ENCODE measurements at places on chromosomes 11 and 22.

GRCh38 chr11:4577761-4578160 lies 3.8 kb upstream of the OR52I2 start:
- no peak for DNase-seq

GRCh38 chr11:102341844-102342318 lies 5.1 kb upstream of the BIRC2 start:
- peak; percentile 78 for DNase-seq

- no peak for DNase-seq
Observed at GRCh38 chr22:35517769-35518530, 22.7 kb upstream of the RASD2 start.

DNA sequence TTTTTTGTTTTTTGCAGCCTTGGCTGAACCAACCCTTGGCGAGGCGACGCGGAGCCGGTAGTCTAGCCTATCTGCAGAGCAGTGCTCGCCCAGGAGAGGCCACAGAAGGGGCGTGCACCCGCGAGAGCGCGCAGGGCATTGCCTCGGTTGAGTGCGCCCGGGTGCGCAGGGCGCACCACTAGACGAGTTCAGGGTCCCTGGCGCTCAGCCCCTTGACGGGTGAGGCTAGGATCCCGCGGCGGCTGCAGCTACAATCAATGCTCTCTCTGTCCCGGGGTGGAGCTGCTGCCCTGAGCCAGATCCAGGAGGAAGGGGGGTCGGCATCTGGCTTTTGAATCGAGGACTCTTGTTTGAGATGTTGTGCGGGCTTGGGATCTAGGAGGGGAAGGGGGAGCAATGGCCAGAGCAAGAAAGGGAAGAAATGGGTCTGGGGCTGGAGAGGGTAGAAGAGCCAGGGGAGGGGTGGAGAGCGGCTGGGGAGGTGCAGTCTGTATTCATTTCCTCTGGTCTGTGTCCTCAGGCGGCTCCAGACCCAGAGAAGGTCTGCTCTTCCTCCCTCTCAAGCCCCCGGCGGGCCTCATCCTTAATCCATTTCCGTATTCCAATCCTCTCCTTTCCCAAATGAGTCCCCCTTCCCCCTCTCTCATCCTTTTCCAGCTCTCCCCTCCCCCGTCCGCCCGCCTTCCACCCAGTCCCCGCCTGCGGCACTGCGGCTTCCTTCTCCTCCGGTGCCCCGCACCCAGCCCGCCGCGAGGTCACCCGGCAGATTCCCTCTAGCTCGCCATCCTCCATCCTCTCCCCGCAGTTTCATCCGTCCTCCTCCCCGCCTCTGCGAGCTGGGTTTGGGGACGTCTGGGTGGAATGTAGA lies 797 bp downstream of the THY1 start:
- DNase-seq = no peak

GRCh38 chr22:19870153-19871022 lies 15.7 kb upstream of the GNB1L start:
- no peak for DNase-seq

DNA sequence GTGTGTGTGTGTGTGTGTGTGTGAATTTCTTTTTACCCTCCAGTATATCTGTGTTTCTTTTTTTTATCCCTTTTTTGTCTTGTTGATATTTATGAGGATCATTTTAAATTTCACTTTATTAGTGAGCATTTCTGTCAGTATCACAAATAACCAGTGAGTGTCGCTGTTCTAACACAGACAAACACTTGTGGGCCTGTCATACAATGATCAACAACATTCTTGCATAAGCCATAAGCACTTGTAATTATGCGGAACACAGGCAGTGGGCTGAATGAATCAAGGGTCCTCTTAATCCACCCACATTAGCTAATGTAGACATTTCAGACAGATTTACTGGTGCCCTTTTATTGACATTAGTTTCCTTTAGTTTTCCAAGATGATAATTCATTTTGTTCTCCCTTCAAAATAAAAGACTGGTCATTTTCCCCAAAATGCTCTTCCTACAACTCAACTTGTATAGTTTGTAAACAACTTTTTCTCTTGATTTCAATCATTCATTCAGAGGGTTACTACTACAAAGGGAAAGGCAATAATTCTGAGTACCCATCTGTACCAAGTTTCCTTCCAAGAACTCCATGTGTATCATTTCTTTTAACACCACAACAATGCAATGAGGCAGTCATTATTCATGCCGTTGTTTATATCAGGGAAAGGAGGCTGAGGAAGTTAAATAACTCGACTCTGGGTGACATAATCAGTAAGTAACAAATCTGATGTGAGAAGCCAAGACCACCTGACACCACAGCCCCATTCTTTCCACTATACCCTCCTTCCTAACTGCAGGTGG lies 34.5 kb upstream of the ANO3 start:
- DNase-seq = peak; percentile 8

- DNase-seq = no peak
Observed at GRCh38 chr11:11505190-11505589, 116.6 kb downstream of the GALNT18 start.

DNA sequence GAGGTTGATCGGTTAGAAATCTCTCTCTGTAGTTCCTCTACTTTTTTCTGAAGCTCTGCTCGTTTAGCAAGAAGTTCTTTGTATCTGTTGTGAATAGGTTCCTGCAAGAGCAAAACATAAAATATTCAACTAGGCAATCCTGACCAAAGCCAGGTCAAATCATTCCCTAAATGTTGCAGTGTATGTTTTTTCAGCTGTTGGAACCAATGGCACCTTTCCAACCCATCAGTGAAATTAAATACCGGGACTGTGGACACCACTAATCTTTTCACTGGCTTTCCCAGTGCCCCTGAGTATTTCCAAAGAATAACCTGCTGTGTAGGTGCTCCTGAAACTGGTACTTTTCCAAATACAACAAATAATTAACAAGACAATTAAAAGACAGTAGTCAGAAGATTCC lies 45.1 kb downstream of the CEP57 start:
- DNase-seq = no peak

DNA sequence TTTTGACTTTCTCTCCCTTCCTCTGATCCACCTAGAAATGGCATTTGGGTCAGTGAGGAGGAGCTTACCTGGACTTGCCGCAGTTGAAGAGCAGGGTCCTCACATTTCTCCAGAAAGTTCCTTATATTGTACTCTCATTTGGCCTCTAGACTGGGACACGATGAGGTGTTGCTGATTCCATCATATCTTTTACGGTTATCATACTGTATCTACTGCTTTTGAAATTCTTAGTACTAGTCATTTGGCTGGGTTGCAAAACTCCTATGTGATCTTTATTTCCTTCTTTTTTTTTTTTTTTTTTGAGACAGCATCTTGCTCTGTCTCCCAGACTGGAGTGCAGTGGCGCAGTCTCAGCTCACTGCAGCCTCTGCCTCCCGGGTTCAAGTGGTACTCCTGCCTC lies 58.7 kb upstream of the FAM181B start:
- DNase-seq = no peak

- no peak for DNase-seq
Observed at GRCh38 chr11:9072626-9073176, 18.7 kb downstream of the SCUBE2 start.

- DNase-seq = no peak
Observed at GRCh38 chr11:133306019-133306418, 226.3 kb downstream of the OPCML start.

GRCh38 chr11:6505577-6506240 lies 8.6 kb downstream of the DNHD1 start:
- DNase-seq = peak; percentile 61

- DNase-seq = no peak
Observed at GRCh38 chr22:43917521-43917920, 6.1 kb upstream of the PNPLA3 start.

- no peak for DNase-seq
Observed at GRCh38 chr22:20494978-20495860, at the start of gene KLHL22. Gene KLHL22, minus strand, starts transcription at chr22:20495795. Its CDS starts 6,584 bp downstream, at chr22:20489211.

DNA sequence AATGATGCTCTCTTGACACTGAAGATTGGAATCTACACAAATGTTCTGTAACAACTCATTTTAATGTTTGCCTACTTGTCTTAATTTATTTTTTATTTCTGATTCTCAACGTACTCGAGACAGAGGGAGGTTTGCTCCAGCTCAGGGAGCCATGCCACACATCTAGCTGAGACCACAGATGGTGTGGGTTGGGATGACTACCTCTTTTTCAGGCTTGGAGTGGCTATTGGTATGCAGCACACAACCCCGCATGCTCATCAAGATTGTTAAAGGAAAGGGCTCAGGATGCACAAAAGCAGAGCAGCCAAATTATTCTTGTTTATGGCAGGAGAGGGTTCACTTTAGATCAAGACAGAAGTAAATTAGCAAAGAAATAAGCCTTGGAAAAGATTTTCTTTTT lies 424.5 kb downstream of the OPCML start:
- no peak for DNase-seq

DNA sequence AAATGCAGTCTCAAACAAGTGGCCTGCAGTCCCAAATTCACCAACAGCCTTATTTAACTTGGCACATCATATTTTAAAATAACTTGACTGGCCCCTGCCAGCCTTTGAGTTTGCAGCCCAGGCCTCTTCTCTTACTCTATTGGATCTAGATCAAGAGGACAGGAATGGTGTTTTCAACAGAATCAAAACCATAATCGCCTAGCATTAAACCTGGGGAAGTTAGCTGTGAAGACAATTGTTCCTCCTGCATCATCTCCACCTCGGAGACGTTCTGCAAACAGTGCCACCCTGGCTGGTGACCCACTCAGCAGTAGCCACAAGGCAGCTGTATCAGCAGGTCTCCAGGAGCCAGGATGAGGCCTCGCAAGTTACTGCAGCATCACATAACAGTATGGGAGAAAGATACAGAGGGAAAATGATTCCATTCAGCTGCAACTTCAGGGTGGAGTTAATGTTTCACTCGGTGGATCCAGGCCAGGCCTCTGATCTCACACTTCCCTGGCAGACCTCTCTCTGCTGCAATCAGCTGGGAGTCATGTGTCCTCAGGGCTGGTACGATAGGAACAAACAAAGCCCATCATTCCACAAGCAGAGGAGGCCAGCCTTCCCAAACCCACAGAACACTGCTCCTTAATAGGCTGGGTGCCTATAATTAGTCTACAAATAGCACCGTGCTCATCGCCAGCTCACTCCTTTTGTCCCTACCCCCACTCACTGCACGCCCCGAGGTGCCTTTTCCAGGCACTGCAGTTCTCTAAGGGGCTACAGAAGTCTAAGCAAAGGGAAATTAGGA lies 18.6 kb upstream of the SCN2B start:
- DNase-seq = peak; percentile 4

DNA sequence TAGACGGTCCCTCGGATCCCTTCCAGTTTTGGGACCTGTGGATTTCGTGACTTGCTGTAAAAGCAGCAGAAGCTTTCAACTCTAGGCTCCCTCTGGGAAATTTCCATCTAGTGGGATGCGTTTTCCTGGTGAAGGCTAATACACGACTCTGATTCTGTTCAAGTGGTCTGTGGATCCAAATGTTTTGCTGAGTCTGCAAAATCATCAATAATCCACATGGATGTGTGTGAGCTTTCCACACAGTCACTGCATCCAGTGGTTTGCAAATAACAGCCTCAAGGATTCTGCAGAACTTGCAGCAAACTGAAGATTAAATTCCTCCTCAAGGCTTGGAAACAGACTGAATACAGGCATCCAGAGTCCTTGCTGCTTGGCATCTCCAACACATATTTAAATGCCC lies 12.2 kb upstream of the DDB2 start:
- no peak for DNase-seq

DNA sequence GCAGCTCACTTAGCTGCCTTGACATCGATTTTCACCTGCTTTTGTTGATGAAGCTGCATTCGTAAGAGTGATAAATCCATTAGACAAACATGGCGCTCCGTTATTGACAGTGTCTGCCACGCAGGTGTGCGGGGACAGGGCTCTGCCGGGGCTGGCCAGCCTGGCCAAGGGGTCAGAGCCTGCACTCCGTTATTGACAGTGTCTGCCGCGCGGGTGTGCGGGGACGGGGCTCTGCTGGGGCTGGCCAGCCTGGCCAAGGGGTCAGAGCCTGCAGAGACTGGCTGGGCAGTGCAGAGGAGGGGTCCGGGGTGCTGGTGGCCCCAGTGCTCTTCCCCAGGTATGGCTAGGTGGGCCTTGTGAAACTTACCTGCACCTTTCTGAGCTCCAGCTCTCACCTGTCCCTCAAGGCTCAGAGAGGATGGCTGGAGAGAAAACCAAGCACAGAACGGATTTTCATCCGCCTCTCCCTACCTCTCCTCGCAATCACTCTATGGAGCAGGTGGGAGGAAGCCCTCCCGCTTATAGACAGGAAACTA lies 101.6 kb upstream of the B3GAT1 start:
- DNase-seq = no peak

- DNase-seq = no peak
Observed at GRCh38 chr11:73366953-73367352, 9.2 kb upstream of the RELT start.

DNA sequence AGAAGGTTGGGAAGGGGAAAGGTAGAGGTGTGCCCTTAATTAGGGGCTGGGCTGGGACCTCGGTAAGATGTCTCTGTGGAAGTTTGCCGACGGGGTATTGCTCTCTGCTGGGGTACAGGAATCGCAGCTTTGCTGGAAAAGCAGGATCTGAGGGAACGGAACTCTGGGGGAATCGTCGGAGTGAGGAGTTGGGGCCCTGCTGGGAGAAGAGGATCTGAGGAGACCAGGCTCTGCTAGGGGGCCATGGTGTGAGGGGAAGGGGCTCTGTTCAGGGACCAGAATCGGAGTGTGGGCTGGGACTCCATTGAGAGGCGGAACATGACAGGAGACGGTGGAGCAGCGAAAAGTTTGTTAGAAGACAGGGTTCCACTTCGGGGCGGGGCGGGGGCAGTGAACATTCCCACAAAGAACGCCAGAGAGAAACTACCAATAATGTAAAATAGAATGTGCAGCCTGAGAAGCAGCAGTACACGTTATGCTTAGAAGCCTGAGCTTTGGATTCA lies 456 bp downstream of the AAMDC start:
- peak; percentile 27 for DNase-seq

DNA sequence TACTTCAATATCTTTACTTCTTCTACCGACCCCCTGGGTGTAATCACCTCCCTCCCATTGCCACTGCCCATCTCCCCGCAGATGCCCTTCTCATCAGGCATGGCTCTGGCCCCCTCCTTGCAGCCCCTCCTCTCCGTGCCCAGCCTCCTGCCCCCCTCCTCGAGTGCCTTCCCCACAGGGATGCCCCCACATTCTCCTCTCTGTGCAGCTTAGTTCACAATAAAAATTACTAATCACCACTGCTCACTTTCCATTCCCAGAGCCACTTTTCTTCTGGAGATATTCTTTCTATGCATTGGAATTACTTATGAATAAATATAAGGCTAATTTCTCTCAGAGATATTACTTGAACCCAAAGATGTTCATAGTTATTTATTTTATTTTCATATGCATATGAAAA lies 22.1 kb downstream of the IFITM10 start:
- no peak for DNase-seq

- DNase-seq = no peak
Observed at GRCh38 chr11:111698852-111699559, 67.2 kb downstream of the PPP2R1B start.
